ENCODE measurements at places on chromosomes 7 and 10.

- DNase-seq, result no peak
Measured at GRCh38 chr7:16773326-16773725, 19.8 kb downstream of the TSPAN13 start.

DNA sequence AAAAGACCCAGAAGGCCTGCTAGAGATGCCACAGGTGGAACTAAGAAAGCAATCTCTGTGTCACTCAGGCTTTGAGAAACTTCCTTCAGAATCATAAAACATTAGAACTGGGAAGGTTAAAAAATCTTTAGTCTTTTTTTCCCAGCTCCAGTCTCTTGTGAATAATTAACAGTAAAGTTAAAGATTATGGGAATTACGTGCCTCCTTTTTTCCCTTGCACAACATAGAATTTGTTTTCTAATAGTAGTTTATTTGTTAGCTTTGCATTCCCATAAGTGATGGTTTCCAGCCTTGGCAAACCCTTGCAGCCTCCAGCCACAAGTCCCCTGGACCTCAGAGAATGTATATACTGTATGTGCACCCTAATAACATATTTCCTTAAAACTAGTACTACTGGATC lies 128.3 kb downstream of the TPST1 start:
- DNase-seq, result no peak

DNA sequence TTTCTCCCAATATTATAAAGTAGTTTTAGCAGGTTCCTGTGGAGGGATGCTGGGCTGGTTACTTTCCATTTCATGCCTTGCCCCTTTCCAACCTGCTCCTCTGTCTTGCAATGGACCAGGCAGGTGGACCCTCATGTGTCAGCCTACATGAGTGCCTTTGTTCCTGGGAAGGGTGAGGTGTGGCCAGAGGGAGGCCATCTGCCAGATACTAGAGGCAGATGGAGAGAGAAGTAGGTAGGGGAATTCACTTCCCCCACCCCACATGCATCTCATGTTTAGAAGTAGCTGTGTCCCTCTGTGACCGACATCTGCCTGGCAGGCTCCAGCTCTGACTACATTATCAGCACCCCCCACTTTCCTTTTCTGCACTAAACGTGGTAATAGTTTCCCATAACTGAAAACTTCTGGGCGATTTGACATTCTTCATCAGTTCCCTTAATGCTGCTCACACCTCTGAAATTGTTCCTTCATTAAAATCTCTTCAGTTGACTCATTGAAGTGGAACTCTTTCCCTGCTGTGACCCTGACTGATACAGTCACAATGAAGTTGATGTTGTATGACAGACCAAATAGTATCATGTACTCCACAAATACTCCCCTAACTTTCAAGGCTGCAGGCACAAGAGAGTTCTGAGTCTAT lies 396.3 kb upstream of the FZD8 start:
- DNase-seq, result no peak

- DNase-seq, result no peak
Measured at GRCh38 chr7:575425-576366, 56.0 kb upstream of the PDGFA start.

DNA sequence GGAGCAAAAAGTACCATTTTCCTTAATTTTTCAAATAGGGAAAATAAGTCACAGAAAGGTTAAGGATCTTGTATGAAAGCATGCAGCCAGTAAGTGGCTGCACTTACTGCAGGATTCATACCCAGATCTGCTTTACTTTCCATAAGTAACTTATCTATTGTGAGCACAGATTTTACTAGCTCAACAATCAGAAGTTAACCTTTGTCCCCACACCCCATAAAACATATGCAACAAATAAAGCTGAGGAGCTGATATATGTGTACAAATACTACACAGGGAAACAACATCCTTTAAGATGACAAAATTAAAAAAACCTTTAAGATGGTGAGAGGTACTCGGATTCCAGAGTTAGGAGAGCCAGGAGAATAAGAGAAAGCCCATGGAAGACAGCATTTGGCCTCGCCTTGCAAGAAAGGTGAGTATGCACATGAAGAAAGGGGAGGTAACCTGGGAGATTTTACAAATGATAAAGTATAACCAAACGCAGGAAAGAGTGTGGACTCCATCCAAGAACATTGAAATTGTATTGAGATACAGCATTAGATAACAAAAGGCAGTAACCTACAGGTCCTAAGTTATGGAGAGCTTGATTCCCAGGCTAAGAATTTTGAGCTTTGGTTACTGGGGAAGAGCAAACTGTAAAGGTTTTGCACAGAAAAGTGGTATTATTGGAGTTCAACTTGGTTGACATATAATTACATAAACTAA lies 87.1 kb downstream of the ITGB8 start:
- no peak for DNase-seq

DNA sequence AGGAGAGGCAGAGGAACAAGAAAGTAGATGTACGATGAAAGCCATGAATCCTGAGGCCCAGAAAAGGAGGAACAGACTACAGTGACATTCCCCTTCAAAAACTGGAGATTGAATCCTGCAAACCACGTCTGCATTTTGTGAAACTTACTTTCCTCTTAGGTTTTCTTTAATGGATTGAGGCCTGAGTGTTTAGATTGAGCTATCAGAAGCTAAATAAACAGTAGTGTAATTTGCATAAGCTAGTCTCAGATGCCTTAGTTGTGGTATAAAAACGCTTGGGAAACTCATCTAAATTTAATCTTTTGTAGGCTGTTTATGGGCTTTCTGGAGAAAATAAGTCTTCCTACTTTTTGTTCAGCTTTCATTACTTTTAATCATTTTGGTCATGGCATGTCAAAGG lies 94.8 kb upstream of the HDAC9 start:
- no peak for DNase-seq

DNA sequence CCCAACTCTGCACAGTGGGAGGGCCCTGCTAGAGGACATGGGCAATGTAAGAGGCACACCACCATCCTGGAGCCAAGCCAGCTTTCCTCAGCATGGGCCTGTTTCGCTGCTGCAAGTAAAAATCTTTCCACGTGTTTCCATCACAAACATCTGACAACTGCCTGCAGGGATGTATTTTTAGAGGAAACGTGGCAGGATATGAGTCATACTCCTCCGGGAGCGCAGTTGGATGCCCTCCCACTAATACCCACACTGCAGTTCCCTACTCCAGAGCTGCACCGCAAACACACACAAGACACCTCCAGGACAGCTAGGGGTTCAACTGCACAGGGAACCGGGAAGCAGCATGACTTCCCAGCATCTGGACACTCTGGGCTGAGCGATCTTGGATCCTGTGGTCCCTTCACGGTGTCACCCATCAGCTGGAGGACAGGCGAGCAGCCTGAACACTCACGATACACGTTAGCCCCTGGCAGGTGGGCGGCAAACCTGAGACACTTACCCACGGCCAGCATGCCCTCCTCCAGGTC lies 26.1 kb downstream of the PLAC9 start:
- peak; percentile 98 for DNase-seq

DNA sequence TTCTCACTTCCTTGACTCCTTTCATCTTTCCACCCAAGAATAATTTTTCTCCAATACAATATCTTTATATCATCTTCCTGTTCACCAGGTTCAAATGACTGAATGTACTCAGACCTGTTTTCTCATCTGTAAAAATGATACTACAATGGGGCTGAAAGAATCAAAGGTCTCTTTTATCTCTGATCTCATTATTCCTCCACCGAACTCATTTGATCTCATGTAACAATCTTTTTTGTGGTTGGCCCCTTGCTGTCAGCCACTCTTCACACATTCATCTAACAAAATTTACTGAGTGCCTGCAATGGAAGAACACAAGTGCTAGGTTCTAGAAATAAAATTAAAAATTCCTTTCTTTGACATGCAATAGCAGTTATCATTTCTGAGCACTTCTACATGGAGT lies 65.0 kb downstream of the GRM8 start:
- DNase-seq, result no peak

GRCh38 chr7:54664235-54665228 lies 94.5 kb downstream of the SEC61G start:
- peak; percentile 0 for DNase-seq

DNA sequence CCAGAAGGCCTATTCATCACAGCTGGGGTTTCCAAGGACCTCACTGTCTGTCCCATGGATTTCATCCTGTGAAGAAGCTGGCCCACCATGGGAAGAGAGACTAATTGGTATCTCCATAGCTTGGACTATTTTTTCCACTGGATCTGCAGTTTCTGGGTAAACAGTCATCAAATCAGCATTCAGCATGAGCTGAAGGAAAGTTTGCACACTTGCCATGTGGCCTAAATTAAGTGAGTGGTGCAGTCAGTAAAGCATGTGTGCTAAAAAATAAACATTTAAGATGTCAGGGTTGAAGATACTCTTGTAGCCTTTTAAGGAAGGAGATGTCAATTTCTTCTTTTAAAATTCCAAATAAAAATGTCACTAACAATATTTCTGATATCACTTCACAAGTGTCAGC lies 381.1 kb upstream of the ZMIZ1 start:
- DNase-seq, result no peak

DNA sequence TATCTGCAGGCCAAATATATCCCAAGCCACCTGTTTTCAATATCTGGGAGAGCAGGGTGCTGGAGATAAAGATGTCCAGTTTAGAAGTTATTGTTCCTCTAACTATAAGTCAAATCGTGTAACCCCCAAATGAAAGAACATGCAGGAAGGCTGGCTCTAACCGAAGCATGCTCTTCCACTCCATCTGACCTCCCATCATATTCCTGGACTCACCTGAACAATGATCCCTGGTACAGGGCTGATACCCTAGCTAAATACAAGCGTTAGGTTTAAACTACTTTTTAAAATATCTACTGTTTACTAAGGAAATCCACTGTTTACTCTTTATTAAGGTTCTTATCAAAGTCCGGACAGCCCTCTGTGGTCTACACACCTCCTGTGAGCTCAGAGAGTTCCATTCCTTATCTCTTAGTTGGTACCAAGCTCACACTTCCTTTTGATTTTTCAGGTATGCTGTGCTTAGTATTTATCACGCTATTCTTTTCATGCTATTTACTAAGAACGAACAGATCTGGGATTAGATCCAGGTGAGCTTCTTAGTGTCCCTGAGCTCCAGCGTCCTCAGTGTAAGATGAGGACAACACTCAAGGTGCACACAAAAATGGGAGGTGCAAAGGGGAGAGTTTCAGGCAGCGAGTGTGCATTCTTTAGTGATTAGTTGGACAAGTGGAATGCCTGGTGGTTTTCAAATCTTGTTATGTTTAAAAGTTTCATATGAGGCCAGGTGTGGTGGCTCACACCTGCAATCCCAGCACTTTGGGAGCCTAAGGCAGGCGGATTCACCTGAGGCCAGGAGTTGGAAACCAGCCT lies 23.6 kb upstream of the COBL start:
- no peak for DNase-seq

DNA sequence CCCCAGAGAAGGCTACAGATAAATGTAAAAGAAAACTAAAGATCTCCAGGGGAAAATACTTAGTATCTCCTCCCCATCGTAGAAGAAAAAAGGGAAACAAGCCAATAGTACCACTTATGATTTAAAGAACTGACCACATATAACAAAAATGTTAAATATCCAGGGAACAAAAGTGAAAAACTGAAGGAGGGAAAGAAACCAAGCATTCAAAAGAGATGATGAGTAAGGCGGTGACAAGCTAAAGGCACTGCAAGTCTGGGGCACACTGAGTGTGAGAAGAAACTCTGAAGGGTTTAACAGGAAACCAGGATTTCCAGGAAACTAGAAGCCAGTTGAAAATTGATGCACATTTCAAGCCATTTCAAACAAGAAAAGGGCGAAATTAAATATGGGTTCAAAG lies 226.3 kb downstream of the AHR start:
- DNase-seq, result peak; percentile 76

DNA sequence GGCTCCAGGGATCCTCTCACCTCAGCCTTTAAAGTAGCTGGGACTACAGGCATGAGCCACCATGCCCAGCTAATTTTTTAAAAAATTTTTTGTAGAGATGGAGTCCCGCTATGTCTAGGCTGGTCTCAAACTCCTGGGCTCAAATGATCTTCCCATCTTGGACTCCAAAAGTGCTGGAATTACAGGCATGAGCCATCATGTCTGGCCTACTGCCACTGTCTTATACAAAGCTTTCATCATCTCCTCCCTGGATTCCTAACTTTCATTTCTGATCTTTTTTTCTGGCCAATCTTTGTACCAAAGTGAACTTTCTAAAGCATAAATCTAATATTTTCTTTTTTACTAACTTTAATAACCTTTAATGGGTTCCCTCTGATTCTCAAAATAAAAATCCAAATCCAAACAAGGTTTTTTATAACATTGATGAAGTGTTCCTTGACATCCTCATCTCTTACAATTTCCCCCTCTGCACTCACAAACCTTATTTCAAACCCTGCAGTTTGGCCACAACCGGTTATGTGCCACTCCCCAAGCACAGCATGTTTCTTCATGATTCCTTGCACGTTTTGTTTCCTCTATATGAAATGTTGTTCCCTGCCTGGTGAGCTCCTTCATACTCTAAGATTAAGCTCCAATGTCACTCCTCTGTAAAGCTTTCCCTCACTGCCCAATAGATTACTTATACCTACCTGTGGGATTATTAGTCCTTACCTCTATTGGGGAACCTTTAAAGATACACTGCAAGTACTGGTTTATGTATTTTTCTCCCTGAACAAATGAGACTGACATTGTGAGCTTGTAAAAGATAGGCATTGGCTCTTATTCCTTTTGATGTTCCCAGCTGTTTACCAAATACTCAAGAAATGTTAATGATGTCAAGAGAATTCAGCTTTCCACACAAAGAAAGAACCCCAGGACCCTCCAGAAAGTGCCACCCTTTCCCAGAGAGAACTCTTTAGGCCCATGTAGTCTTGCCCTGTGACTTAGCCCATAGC lies 101.7 kb downstream of the HOXA1 start:
- no peak for DNase-seq

- peak; percentile 51 for DNase-seq
Measured at GRCh38 chr7:99312316-99313203, 13.1 kb upstream of the ARPC1A start.

- DNase-seq, result no peak
Measured at GRCh38 chr7:81583882-81584533, 185.8 kb downstream of the HGF start.

Measured in HFFc6 (cell line).